Activated naive CD8-positive, alpha-beta T cell treated with anti-CD3 and anti-CD28 coated beads, Interleukin-2, amount 10 ng/mL, durations not matched to agents 7 days and 5 days (primary cell): ENCODE measurements at places on chromosomes 1 and 21. TPM values are rescaled to one million over a fixed set of nuclear protein-coding genes. Genes with fewer than 3 reads are reported as not detected.

GRCh38 chr1:181386951-181387350, 96.4 kb upstream of the CACNA1E start:
- H3K27ac ChIP-seq, result no peak overlapping the region
- H3K27me3 ChIP-seq, result peaks cover 2% of the 10 kb centered on the region
- peaks cover 5% of the 10 kb centered on the region for H3K4me1 ChIP-seq
- H3K4me3 ChIP-seq, result no peak overlapping the region

GRCh38 chr1:218665221-218665620, 320.1 kb downstream of the TGFB2 start:
- H3K27ac ChIP-seq, result no peak overlapping the region
- no peak for DNase-seq
- no peak overlapping the region for H3K4me3 ChIP-seq
- H3K27me3 ChIP-seq, result no peaks in the 10 kb centered on the region

GRCh38 chr1:65104854-65105534, 43.0 kb upstream of the AK4 start:
- no peak overlapping the region for H3K4me3 ChIP-seq
- DNase-seq, result no peak
- no peaks in the 10 kb centered on the region for H3K36me3 ChIP-seq
- no peaks in the 10 kb centered on the region for H3K4me1 ChIP-seq

GRCh38 chr1:180515364-180515763, 13.0 kb upstream of the ACBD6 start:
- no peak for DNase-seq
- peaks cover 15% of the 10 kb centered on the region for H3K27me3 ChIP-seq
- H3K36me3 ChIP-seq, result no peaks in the 10 kb centered on the region
- H3K4me3 ChIP-seq, result no peak overlapping the region

DNA sequence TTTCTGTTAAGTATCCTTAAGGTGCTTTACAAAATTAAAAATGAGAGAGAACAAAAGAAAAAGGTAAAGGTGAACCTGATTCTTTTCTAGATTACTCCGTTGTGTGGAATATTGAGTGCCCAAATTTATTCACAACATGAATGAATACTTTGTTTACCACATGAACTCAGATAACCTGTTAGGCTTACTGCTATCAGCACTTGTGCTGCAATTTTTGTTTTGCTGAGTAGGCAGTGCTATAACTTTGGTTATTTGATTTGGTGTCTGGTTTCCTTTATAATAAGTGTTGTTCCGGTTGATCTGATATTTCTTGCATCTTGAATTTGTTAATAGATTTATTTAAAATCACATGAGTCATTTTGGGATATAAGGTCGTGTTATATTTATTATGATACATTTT, 195.9 kb downstream of the NEGR1 start:
- no peaks in the 10 kb centered on the region for H3K4me1 ChIP-seq
- no peaks in the 10 kb centered on the region for H3K27me3 ChIP-seq
- no peak overlapping the region for H3K27ac ChIP-seq
- H3K4me3 ChIP-seq, result no peak overlapping the region
- no peak for DNase-seq

DNA sequence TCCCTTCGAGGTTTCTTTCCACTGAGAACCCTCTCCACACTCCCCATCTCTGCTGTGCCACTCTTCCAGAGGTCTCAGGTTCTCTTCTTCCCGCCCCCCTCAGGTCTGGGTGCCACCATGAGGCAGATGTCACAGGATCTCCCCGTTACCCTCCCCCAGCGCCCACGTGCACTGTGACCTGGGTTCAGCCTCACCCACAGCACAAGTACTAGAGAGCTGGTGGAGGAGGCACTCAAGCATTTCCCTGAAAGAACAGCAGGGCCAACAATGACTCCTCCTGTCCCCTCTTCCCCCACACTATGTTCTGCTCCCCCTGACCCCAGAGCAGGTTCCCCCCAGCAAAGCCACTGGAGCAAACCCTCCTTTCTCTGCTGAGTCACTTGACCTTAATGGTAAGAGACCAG, 14.3 kb downstream of the PLEKHA6 start:
- H3K4me3 ChIP-seq, result no peak overlapping the region
- H3K27me3 ChIP-seq, result peaks cover 6% of the 10 kb centered on the region
- no peaks in the 10 kb centered on the region for H3K4me1 ChIP-seq
- H3K27ac ChIP-seq, result no peak overlapping the region
- H3K36me3 ChIP-seq, result no peaks in the 10 kb centered on the region

DNA sequence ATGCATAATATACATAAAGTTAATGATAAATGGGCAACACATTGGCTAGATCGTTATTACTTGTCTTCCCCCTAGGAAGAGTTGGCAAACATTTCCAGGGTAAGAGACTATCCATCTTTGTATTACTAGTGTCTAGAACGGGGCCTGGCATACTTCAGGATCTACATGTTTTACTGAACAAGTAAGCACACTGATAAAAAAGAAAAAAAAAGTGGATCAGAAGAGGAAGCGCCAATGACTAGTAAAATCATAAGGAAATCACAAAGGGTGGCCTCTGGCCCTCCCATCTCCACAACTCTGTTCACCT, 482 bp downstream of the TM2D1 start:
- H3K36me3 ChIP-seq, result peaks cover 7% of the 10 kb centered on the region
- H3K27me3 ChIP-seq, result no peaks in the 10 kb centered on the region
- peaks cover 16% of the 10 kb centered on the region for H3K4me1 ChIP-seq
- H3K27ac ChIP-seq, result peak overlapping the region; percentile 96

- peak overlapping the region; percentile 90 for H3K4me3 ChIP-seq
- no peaks in the 10 kb centered on the region for H3K27me3 ChIP-seq
- H3K36me3 ChIP-seq, result peaks cover 17% of the 10 kb centered on the region
- DNase-seq, result no peak
Observed at GRCh38 chr21:36059823-36060158, 535 bp downstream of the SETD4 start.

DNA sequence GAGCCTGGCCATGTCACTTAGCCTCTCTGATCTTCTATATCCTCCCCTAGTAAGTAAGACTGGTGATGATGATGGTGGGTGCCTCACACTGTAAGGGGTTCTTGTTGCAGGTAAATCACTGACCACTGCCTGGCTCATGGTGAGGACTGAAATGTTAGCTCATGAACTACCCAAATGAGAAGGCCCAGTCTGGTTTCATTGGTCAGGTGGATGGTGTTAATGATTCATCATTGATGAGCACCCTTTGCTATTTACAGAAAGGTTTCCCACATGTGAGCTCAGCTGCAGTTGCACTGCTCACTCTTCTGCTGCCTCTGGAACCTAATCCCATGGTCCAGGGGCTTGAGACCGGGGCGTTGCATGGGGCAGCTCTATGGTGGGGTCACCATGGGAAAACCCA, 417.7 kb downstream of the PRDM2 start:
- H3K27me3 ChIP-seq, result peaks cover 7% of the 10 kb centered on the region
- no peaks in the 10 kb centered on the region for H3K36me3 ChIP-seq
- DNase-seq, result no peak
- H3K4me3 ChIP-seq, result no peak overlapping the region
- no peak overlapping the region for H3K27ac ChIP-seq

GRCh38 chr1:17994046-17994445, 113.6 kb upstream of the IGSF21 start:
- H3K27me3 ChIP-seq, result no peaks in the 10 kb centered on the region
- no peak overlapping the region for H3K27ac ChIP-seq
- no peak overlapping the region for H3K4me3 ChIP-seq
- H3K36me3 ChIP-seq, result no peaks in the 10 kb centered on the region
- DNase-seq, result no peak

GRCh38 chr1:67632811-67633655, 52.0 kb upstream of the GADD45A start:
- no peak overlapping the region for H3K4me3 ChIP-seq
- no peak for DNase-seq
- H3K27ac ChIP-seq, result no peak overlapping the region
- peaks cover 20% of the 10 kb centered on the region for H3K4me1 ChIP-seq
- H3K27me3 ChIP-seq, result no peaks in the 10 kb centered on the region

DNA sequence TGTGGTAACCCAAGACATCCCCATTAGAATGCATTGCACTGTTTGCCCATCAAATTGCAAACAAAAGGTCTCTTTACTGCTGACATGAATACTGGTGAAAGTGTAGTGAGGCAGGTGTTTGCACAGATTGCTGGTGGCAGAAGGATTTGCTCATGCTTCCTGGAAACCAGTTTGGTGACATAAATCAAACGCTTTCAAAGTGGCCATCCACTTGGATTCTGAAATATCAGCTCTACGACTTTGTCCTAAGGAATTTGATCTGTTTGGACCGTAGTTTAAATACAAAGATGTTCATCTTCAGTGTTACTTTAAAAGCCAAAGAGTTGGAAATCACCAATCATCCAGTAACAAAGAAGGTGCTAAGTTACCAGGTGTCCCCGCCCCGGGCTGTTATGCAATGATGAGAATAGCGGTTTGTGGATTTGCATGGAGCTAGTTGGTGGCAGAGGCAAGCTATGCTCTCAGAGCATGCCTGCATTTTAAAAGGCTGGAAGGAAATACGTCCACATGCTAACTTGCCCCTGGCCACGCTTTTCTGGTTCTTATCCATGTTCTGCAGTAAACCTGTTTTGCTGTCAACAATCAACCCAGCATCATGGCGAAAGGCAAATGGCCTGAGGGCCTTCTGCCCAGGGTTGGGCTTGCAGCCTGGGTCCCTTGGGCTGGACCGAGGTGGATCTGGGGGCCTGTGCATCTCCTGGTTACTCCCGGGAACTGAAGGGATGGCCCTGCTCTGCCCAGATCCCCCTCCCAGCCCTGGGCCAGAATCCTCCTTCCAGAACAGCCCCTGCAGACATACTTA, 49.2 kb downstream of the UMODL1 start:
- DNase-seq, result no peak
- H3K36me3 ChIP-seq, result no peaks in the 10 kb centered on the region
- no peak overlapping the region for H3K4me3 ChIP-seq

The TSPEAR gene
- not detected for total RNA-seq

The CFAP298 gene
- total RNA-seq, result 33.8 TPM

The CELA3B gene
- not detected for total RNA-seq

The ETV3L gene
- not detected for total RNA-seq

The SLC1A7 gene
- not detected for total RNA-seq

The KCNQ4 gene
- total RNA-seq, result 1.5 TPM

The EFNA3 gene
- 4.2 TPM for total RNA-seq

The PRRX1 gene
- total RNA-seq, result not detected
